ENCODE measurements at places on chromosomes 7 and 10.
A peak's percentile ranks its signal among the peaks of the same experiment; 100 is the strongest.

- no peak for ATAC-seq
Measured at GRCh38 chr10:114715171-114715670, 57.1 kb upstream of the ABLIM1 start.

- ATAC-seq: no peak
Measured at GRCh38 chr10:123250640-123251039, 96.4 kb downstream of the BUB3 start.

GRCh38 chr10:79072041-79072441 is 3.3 kb downstream of the ZMIZ1 start:
- ATAC-seq: no peak

GRCh38 chr10:103740611-103741010 is 114.8 kb downstream of the SH3PXD2A start:
- no peak for ATAC-seq

- no peak for ATAC-seq
Measured at GRCh38 chr10:2263561-2263960, 526.2 kb upstream of the ADARB2 start.

GRCh38 chr10:2871673-2872219 is 195.6 kb upstream of the PFKP start:
- no peak for ATAC-seq

DNA sequence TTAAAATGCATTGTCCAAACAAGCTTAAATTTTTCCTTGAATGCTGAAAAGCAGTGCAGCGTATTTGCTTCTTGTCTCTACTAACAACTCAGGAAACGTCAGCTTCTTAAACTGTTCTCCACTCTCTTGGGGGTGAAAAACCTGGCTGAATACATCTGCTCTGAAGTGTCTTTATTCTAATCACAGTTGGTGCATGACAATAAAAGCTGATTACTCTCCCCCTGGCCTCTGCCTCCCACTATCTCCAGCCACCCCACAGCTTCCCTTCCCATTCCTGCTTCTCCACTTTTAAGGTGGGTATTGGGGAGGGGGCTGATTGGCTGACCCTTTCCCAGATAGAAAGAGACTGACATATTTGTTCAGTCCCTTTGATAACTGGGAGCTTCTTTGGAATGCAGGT is 456.0 kb downstream of the SORCS1 start:
- ATAC-seq: no peak

GRCh38 chr7:52270301-52270700 is 765.1 kb upstream of the POM121L12 start:
- no peak for ATAC-seq

DNA sequence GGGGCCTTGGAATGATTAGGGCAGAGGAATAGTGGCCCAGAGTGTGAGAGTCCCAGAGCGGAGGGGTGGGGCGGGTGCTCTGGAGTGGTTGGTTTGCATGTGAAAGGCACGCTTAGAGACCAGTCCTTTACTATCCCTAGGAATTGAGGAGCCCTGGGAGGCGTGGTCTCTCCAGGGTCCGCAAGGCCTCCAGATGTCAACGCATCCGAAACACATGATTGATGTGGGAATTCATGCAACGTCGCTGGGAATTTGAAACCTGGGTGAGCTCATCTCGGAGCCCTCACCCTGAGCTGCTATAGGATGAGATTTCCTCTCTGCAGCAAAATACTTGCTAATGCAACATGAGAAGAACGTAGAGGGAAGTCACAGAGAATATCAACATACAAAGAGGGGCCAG is 51.2 kb downstream of the NPTX2 start:
- no peak for ATAC-seq

GRCh38 chr10:87991946-87992345 is 128.5 kb downstream of the PTEN start:
- no peak for ATAC-seq

DNA sequence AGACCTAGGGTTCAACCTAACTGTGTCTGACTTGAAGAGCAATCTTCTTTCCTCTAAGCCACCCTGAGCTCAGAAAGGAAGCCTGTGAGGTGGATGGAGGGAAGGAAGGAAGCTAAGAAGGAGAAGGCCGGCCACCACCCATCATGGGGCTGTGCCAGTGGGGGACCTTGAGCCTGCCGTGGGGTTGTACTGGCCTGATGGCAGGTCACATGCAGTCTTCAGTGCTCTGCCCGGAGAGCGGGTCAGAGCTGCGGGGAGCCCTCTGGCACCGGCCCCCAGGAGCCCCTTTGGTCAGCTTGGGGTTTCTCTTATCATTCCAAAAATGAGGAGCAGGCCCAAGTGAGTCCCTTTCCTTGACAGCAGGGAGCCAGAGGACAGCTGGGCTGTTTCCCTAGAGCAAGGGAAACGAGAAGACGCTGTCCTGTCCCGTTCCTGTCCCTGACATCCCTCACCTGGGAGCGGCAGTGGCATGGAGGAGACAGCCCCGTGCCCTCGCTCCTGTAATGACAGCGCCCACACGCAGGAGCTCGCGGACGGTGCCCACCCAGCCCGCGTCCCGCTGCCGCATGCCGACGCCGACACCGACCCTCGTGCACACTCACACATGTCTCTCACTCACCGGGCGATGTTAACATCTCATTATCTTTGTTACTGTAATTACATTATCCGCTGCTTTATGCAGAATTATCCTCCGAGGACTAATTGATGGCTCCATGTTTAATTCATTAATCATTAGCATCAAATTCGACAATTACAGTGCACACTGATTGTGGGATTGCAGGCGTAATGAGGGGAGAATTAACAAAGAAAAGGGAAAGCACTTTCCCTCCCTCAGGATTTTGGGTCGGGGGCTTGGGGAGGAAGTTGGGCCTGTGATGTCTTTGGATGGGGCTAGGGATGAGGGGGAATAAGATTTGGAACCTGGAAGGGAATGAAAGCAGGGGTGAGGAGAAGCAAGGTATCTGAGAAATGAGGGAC is 31.3 kb downstream of the GBX1 start:
- ATAC-seq: no peak

GRCh38 chr7:29248713-29249382 is 54.3 kb downstream of the CHN2 start:
- ATAC-seq: no peak

DNA sequence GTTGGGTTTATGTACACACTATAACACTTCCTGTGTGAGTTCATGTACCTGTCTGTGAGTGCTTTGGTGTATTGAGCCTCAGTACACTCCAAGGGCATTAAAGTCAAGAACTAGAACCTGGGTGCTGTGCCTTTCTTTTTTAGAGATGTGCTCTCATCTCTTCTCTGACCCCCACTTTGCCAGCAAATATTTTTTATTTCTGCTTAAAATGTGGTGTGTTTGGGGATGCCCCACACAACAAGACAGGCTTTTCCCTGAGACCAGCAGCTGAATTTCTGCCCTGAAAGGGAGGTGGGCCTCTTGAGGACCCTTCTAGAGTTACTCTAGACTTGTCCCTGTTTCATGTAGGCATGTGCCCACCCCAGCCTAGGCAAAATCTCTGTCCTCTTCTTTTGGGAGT is 14.3 kb downstream of the KCTD7 start:
- no peak for ATAC-seq

GRCh38 chr10:298033-298432 is 162.8 kb downstream of the ZMYND11 start:
- ATAC-seq: no peak

DNA sequence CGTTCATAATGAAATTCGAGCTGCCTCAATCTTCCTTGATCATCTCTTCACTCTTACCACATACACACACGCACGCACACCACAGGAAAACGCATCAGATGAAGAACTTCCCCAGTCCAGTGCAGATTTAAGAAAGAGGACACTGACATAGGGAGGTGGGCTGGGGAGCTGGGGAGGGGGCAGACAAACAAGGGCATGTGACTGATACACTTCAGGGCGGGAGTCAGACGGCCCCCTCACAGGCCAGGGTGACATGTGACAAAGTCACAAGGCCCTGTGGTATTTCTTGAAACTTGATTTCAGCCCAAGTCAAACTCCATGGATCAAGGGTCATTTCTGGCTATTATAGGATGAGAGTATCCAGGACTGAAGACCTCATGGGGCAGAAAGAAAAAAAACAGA is 82.6 kb downstream of the KCNMA1 start:
- no peak for ATAC-seq

DNA sequence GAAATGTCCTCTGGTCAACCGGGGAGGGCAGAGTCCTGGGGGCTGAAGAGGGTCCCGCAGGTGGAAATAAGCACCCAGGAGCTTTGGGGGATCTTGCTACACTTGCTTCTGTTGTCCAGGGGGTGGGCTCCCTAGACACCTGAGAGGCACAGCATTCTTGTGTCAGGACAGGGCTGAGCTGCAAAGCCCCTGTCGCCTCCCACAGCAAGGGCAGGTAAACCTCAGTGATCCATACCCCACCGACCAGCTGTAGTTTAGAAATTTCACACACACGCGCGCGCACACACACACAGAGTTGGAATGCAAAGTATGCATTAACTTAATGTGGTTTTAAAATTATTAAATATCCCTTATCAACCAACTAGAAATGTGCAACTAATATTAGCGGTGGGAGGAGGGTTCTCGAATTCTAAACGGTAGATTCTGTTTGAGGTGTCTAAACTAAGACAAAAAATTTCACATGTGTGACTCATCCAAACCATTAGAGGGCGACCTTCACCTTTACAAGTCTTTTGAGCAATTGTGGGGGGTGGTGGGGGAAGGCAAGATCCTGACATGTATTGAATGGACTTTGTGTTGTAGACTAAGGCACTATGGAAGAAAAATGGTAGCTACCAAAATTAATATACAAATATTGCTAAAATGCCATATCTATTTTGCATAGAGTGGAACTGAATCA is 34.3 kb upstream of the PTF1A start:
- peak; percentile 46 for ATAC-seq

DNA sequence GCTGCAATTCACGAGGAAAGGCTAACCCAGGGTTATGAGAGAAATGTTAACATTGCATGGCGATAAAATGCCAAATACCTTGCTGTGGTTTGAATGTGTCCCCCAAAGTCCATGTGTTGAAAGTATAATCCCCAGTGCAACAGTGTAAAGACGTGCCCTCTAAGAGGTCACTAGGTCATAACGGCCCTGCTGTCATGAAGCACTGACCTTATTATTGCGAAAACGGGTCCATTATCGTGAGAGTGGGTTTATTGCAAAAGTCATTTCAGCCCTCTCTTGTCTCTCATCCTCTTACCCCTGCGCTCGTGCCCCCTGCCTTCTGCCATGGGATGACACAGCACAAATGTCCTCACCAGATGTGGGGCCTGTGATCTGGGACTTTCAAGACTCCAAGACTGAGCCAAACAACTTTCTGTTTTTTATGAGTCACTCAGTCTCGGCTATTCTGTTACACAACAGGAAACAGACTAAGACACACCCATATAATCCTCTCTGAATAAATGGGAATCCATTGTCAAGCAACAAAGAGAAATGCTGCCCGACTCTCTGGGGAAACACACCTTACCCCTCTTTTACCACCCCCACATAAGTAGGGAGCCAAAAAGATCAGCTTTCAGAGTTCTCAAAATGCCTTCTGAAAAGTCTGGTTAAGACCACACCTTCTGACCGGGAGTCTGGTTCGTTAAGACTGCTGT is 73.1 kb upstream of the UCN3 start:
- ATAC-seq: peak; percentile 81

DNA sequence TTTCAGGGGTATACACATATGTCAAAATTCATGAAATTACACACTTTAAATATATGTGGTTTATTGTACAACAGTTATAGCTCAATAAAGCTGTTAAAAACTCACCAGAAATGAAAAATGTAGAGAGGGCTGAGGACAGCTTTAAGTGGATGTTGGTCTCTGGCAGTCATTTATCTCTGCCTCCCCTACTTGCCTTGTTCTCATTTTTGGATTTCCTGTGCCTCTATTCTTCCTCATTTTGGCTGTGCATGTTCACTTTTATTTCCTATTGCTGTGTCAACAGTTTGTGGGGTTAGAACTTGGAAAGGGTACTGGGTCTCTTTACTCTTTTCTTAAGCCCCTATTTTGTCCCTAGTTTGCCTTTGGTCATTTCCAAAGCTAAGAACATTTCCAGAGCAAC is 18.6 kb upstream of the MEST start:
- no peak for ATAC-seq

DNA sequence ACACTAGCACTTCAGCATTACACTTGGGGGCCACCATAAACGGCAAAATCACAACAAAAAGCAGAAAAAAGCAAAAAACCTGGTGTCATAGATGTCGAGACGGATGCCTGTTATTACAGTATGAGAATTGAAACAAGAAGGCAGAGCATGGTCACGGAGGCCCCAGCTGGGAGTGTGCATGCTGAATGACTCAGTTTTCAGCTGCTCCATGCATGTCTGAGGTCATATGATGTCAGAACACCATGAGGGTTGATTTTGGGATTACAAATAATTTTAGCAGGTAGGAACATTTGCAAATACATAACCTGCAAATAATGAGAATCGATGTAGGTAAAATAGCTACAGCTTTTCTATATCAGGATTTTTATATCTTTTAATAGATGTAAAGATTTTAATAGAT is 19.1 kb downstream of the ZMYND11 start:
- ATAC-seq: no peak

DNA sequence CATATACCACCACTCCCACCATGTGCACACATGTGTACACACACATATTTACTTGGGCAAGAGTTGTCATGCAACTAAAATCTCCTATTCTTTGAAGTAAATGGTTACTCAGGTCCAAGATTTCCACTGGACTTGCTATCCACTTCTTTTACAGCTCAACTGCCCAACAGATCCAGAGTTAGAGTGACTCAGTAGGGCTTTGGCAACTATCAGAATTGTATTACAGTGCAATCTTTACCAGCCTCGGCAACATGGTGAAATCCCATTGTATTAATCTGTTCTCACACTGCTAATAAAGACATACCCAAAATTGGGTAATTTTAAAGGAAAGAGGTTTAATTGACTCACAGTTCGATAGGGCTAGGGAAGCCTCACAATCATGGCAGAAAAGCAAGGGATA is 51.9 kb upstream of the ABLIM1 start:
- ATAC-seq: no peak

DNA sequence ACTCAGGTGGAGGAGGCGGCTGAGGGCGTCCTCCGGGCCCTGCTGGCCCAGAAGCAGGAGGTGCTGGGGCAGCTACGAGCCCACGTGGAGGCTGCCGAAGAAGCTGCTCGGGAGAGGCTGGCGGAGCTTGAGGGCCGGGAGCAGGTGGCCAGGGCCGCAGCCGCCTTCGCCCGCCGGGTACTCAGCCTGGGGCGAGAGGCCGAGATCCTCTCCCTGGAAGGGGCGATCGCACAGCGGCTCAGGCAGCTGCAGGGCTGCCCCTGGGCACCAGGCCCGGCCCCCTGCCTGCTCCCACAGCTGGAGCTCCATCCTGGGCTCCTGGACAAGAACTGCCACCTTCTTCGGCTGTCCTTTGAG is 2.8 kb downstream of the TRIM56 start:
- no peak for ATAC-seq

Data from activated CD4-positive, CD25-positive, alpha-beta regulatory T cell treated with anti-CD3 and anti-CD28 coated beads, Interleukin-2, amount 50 U/mL, for 24 hours (primary cell).